NCI-H82 (cell line): ENCODE measurements at places on chromosomes 1 and 21.

GRCh38 chr1:65992165-65992821, 199.6 kb downstream of the PDE4B start:
- DNase-seq: no peak

- no peak for DNase-seq
Measured at GRCh38 chr21:20445971-20446370, 552.2 kb upstream of the NCAM2 start.

DNA sequence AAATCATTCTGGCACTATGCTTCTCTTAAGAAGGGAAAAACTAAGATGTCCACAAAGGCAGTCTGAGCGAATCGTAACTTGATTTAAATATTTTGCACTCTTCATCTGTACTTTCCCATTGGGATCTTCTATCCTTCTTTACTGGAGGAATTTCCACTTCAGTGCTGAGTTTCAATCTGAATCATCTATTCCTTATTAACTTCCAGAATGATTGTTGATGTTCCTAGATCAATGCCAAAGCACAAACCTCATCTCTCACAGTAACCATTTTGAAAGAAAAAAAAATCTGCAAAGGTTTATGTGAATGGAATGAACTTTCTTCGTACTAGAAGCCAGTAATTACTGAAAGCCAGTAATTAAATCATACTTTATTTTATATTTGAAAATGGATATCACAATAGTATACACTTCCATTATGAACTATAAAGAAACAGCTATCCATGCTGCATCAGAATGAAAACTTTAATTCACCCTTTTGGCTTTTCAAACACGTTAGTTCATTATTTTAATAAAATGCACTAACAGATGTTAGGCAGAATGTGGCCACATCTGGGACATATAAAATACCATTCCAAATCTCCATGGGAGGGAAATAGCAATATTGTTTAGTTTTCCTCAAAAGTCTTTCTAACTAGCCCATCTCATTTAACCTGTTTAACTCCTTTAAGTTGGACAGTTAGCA, 5.5 kb upstream of the RNF2 start:
- no peak for DNase-seq

DNA sequence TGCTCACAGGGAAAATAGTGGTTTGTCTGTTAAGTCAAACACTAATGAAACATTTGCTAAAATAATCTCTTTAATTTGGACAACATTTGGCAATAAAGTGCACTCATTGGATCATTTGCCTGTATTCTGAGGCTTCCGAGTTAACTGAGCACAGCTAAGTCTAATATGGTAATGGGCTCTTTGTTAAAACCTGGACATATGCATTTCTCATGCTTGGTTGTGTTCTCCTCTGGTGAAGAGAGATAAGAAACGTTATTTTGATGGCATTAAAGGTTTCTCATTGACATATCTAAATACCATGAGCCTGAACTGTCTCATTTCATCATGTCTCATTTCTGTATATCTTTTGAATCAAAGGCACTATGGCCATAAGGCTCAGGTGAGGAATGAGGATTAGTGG, 13.4 kb upstream of the NRIP1 start:
- DNase-seq: peak; percentile 27

DNA sequence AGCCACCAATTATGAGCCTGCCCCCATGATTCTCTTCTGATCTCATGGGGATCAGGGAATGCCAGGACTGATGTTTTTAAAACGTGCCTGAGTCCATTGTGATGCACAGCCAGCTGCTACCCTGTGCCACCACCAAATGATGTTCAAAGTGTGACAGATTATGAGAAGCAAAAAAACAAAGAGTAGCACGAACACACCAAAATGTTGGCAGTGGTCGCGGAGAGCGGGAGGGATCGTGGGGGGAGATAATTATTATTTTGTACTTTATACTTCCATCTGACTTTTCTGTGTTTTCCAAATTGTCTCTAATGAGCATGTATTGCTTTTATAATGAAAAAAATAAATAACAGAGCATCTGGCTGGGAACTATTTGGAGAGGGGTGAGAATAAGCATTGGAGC, 50.5 kb downstream of the EPHB2 start:
- DNase-seq: no peak

DNA sequence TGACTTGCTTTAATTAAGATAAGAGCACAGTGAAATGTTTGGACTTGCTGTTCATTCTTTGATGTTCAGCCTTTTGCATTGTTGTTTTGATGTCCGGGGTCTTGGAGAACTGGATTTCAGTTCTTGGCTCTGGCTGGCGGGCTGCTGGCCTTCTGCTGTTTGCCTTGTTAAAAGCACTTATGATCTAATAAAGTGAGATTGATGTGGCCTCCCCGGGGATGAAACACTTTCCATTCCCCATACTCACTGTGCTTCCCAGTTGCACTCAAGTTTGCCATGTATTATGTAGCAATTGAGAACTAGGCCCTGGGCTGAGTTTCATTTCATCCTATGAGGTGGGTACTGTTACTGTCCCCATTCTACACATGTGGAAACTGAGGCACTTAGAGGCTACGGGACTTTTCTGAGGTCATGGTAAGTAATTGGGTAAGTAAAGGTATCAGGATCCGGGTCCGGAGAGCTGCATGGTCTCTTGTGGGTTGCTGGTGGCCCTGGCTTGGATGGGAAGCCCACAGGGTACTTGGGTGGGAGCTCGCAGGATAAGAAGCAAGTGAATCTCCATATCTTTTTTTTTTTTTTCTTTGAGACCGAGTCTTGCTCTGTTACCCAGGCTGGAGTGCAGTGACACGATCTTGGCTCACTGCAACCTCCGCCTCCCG, 127.7 kb upstream of the ZBTB40 start:
- peak; percentile 52 for DNase-seq

DNA sequence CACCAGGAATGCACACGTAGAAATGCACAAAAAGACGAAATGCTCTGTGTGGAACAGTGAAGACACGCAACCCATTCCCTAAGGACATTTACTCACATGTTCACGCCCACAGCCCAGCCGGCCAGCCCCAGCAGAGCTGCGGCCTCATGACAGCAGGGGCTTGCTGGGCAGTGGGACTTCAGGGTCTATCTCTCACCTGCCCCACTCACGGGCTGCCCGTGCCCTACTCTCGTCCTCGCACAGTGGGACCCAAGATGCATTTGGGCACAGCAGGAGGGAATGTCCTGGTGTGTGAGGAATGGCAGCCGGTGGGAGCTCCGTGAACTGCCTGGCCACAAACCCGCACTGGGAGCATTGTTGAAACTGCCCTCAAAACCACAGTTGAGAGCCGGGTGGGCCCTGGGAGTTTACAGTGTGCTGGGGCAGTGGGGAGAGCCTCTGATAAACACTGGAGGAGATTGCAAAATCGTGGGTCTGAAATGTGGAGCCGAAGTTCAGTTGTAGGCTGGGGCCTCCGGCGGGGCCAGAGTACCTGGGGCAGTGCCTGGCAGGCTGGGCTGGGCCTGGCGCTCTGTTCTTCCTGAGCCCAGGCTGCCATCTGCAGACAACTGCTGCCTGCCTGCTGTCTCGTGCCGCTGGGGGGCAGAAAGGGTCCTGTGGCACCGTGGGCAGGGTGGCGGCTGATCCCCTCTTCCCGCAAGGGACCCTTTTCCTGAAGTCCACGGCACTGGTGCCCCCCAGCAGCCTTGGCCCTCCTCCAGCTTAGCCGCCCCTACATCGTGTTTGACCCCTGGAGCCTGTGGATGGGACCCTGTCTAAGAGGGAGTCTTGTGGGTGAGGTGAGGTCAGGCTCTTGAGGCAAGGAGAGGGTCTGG, 20.7 kb upstream of the POFUT2 start:
- no peak for DNase-seq

- DNase-seq: no peak
Measured at GRCh38 chr1:57947471-57947870, 523.6 kb upstream of the DAB1 start.

DNA sequence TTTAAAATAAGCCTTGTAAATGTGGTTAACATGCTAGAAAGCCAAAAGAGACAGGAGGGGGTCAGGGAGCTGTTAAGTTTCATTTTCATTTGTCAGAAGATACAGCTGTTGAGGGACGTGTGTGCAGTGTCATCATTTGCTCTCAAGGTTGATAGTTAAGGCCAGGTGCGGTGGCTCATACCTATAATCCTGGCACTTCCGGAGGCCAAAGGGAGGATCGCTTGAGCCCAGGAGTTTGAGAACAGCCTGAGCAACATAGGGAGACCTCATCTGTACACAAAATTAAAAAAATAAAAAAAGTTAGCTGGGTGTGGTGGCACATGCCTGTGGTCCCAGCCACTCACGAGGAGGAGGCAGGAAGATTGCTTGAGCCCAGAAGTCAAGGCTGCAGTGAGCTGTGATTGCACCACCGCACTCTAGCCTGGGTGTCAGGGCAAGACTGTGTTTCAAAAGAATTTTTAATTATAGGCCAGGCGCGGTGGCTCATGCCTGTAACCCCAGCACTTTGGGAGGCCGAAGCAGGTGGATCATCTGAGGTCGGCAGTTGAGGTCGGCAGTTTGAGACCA, 22.7 kb downstream of the ZBTB8OS start:
- DNase-seq: no peak

DNA sequence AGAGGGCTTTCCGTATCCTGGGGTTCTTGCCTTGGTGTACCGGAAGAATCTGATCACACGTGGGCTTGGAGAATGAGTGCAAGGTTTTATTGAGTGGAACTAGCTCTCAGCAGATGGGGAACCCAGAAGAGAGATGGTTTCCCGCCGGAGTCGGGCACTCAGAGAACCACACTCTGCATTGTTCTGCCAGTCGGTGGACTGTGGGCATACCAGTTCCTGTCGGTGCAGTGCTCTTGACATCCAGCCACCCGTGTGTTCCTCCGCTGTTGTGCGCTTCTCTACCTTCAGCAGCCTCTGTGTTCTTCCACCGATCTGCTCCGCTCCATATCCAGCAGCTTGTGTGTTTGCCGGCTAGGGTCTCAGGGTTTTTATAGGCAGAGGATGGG, 10.8 kb upstream of the PPIE start:
- no peak for DNase-seq

DNA sequence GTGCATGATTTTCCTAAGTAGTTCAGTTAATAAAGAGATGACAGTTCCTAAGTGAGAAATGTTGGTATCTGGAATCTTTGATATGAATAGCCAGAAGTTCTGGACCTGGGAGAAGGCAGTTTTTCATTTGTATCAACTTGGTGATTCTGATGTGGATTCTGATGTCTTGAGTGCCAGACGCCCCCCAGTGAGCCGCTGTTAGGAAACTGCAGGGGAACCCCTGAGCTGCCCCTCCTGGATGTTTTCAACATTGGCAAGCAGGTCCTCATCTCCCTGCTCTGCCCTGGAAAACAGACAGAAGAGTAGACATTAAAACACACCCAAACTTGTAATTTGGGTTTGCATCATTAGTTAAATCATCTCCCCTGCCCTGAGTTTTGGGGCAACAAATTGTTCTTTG, 7.4 kb downstream of the ETS2 start:
- no peak for DNase-seq

DNA sequence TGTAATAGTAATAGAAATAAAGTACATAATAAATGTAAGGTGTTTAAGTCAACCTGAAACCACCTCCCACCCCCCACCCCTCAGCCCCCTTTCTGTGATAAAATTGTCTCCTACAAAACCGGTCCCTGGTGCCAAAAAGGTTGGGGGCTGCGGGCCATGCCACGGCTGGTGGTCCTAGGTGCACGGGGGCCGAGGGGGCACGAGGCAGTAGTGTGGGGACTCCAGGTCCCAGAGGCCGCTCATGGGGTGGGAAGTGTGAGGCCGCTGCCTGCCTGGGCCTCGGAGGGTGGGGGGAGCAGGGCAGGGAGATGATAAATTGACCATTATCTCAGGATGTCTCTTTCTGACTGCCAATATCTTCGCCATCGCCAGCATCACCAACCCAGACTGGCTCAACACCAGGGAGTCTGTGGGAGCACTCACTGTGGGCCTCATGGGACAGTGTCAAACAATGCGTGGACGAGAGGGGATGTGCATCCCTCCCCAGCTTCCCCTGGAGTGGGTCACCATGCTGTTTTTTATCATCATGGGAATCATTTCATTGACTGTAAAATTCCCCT, 6.5 kb downstream of the ZBTB17 start:
- DNase-seq: no peak

DNA sequence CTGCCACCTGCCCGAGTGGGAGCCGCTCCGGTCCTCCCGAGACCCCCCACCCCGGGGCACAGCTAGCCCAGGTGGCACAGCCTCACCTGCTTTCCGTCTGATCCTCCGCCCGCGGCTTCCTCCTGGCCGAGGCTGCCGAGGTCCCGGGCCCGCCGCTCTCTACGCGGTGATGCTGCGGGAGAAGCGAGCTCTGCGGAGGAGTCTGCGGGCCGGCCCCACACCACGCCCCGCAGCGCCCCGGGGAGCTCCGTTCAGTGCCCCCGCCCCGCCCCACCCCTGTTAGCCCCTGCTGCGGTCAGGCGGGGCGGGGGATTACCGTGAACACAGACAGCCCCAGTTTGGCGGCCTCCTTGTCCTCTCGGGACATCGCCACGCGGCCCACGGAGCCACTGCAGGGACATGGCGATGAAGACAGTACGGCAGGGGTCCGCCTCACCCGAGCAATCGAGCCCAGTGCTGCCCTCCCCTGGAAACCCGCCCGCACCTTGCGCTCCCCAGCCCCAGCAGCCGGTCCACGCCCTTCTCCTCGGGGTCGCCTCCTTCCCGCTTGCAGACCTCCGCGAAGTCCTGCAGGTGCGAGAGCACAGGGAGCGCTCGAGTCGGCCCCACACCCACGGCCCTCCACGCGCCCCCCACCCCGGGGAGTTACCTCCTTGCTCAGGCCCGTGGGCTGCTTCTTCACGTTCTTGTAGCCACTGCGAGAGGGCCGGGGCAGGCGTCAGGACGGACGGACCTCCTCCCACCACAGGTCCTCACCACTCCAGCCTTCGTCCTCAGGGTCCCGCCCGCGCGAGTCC, 933 bp downstream of the C1orf35 start:
- peak; percentile 81 for DNase-seq

DNA sequence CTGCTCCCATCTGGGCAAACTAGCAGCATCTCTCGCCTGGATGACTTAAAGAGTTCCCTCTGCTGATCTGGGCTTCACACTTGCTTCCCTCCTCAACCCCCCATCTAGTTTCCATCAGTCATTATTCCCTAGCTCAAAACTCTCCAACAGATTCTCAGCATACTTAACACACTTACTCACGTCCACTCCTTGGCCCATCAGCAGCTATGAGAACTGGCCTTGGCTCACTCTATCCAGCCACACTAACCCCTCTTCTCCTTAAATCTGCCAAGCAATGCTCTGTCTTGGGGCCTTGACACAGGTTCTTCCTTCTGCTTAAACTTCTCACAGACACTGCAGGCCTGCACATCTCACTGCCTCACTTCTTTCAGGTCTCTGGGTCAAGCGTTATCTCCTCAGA, 41.6 kb downstream of the GNG12 start:
- no peak for DNase-seq

DNA sequence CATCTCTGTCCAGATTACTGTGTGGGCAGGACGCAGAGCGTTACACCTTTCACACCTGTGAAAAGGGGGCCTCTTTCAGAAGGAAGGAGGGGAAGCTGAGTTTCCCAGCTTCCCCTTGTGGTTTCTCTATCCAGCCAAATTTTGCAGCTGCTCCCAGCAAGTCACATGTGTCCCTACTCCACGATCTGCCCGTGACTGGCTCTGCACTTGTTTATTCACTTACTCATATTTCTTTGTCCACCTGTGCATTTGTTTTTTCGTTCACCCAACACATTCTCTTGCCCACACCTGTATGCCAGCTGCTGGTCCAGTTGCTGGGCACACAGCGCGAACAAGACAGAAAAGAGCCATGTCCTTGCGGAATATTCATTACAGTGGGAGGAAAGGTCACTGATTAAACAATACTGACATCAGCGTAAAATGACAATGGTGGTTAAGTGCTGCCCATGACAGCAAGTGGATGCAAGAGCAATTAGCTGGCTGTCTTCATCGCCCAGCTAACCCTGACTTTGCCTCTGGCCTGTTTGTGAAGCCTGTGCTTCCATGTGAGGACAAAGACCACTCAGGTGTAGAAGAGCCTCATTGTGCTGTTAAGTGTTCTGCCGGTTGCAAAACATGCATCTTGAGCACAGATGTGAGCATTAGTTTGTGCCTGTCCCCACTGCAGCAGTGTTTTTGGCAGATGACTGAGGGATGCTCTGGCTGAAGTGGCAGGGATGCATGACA, 28.6 kb upstream of the NEK2 start:
- DNase-seq: no peak
